ENCODE measurements at places on chromosomes 2 and 18.

GRCh38 chr2:214203744-214204289 is 207.0 kb upstream of the VWC2L start:
- DNase-seq: no peak

GRCh38 chr2:226622484-226622883 is 177.1 kb downstream of the IRS1 start:
- DNase-seq: no peak

DNA sequence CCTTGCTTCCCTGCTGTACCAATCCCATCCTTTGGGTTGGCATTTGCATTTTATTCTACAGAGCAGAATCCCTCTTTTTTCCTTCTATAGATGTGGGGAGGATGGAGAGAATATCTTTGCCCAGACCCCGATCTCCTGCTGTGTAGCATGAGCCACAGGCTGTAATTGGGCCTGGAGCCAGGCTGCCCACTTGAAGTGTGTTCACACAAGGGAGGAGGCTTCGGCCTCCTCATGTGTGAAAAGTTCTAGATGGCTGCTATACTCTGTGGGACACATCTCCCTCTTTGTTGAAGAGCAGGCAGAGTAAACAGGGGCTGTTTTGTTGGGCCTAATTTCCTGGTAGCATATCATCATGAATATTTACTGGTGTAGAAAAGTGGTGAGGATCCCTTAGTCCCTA is 126.3 kb downstream of the XRCC5 start:
- no peak for DNase-seq

- DNase-seq: no peak
Observed at GRCh38 chr2:160409480-160409879, 84.1 kb downstream of the RBMS1 start.

DNA sequence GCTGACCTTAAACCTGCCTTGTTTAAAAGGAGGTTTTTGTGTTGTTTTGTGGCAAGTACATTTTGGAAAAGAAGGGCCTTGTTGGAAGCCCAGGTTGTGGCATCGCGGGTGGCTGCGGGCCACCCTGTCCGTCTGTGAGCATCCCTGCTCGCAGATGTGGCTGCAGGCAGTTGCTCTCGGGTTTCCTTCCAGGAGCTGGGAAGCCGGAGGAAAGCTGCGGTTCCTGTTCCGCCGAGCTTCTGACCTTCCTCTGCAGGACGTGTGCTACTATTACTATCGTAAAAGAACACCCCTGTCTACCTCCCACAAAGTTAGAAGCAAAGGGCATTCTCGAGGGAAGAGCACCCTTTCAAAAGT is 766 bp downstream of the MFF start:
- DNase-seq: no peak

- DNase-seq: no peak
Observed at GRCh38 chr2:157691695-157692094, 63.0 kb upstream of the ACVR1C start.

GRCh38 chr18:22169889-22170420 is 566 bp downstream of the GATA6 start:
- DNase-seq: no peak

GRCh38 chr2:1968209-1968987 is 224.1 kb upstream of the PXDN start:
- DNase-seq: no peak

DNA sequence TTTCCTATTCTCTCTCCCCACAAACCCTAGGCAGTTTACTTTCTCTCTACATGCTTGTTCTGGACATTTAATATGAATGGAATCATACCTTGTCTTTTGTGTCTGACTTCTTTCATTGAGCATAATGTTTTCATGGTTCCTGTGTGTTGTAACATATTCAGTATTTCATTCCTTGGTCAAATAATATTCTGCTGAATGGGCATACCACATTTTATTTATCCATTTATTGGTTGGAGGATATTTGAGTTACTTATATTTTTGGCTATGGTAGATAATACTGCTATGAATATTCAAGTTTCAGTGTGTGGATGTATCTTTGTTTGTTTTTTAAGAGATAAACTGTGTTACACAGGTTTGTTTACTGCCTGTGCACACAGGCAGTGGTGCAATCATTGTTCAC is 9.0 kb downstream of the TWSG1 start:
- DNase-seq: no peak

DNA sequence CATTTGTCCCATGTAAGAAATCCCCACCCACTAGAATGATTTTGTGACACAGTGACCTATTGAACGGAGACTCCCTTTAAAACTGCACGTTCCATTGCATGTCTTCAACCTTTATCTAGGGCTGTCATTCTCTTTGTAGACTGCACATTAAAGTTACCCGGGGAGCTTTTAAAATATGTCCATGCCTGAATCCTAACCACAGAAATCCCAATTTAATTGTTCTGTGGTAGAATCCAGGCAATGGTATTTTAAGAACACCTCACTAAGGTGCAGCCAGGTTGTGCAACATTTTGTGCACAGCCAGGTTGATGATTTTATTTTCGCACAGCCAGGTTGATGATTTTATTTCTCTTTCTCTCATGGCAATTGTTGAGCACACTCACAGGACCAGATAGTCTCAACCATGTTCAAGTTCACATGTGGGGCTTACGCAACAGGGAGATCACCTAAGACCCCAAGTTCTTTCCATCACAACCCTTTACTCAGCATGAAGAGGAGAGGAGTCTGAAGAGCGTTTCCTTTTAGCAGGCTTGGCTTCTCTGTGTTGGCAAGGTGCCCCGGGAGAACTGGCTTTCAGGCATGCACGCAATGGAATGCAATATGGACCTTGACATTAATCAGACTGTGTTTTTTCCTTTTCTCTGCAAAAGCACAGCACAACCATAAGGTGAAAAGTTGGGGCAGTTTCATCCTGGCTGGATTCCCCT is 467.3 kb upstream of the ETAA1 start:
- DNase-seq: no peak

- no peak for DNase-seq
Observed at GRCh38 chr18:76052227-76052595, 442.8 kb downstream of the ZNF516 start.

- no peak for DNase-seq
Observed at GRCh38 chr18:47100212-47100831, 50.0 kb downstream of the HDHD2 start.

DNA sequence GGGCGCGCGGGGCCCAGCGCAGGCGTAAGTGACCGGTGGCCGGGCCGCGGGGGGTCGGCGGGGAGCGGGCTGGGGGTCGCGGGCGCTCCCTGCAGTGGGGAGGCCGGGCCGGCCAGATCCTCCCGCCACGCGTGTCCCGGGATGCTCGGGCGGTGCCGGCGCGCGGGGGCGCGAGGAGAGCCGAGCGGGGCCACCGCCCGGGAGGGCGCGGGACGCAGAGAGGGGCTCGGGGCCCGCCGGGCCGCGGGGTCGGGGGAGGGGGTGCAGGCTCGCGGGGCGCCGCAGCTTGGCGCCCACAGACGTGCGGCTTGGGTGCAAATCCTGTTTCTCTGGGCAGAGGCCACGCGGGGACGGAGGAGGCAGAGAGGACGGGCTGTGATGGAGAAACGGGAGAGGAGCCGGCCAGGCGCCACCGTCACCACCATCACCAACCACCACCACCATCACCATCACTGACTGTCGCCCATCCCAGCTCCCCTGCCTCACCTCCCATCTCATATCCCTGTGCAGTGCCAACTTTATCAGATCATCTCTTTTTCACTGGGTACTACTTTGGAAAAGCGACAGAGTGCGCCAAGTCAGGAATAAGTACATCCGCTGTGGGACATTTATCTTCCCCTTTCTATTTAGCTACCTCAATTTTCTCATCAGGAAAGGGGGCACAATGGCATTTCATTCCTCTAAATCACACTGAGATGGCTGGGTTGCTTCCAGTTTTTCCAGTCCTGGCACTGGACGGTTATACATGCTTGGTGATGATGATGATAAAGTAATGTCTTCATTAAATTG is 97.2 kb upstream of the GPR45 start:
- no peak for DNase-seq

GRCh38 chr2:29607038-29607420 is 314.4 kb downstream of the ALK start:
- no peak for DNase-seq

DNA sequence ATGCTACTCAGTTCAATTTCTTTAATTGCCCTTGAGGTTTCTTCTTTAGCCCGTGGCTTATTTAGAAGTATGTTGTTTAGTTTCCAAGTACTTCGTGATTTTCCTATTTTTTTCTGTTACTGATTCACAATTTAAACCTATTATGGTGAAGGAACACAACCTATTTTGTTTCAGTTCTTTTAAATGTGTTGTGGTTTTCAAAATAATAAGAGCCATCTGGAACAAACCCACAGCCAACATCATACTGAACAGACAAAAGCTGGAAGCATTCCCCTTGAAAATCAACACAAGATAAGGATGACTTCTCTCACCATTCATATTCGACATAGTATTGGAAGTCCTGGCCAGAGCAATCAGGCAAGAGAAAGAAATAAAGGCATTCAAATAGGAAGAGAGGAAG is 155.2 kb downstream of the GALNT1 start:
- no peak for DNase-seq

DNA sequence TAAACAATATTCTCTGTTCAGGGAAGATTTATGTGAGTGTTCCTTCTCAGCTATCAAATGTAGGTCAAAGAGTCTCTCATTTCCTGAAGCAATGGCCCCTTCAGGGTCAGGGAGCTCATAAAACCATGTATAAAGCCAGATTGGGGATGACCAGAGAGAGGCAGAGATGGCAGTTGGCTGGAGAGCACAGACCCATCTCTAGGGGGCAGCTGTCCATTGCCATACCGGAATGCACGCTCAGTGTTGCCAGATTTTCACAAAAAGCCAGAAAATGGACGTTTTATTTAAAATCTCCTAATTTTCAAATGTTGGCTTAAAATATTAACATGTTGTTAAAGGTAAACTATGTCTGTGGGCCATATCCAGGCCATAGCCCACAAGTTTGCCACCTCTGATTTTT is 1920.7 kb upstream of the CELF4 start:
- DNase-seq: no peak

GRCh38 chr2:112684415-112684775 is 36.4 kb upstream of the NT5DC4 start:
- DNase-seq: no peak

DNA sequence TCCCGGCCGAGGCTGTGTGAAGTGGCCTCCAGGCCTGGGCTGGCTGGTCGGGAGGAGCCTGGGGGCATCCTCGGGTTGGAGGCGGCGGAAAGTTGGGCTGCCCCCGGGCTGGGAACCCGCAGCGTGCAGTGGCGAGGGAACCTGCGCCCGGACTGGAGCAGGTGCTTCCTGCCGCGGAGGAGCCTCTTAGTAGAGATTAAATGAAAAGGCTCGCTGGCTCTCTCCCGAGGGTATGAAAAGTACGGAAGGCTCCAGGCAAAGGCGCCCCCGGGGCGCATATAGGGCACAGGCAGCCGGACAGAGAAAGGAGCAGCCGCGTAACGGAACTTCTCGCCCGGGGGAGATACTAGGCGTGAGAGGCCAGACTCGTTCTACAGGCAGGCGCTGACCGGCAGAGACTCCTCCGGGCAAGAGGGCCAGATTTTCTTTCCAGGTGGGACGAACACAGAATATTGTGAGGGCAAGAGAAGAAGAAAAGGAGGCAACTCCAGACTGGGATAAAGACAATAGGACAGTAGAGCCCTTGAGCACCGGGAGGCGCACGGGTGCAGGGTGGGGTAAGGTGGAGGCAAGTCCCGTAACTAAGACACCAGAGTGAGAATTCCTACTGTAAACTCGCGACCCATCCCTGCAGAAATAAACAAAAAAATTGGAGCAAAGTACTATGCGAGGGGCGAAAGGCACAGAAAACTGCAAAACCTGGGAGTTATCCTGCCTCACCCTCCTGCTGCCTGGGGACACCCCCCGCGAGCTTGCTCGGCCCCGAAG is 816 bp downstream of the CDH2 start:
- DNase-seq: no peak

DNA sequence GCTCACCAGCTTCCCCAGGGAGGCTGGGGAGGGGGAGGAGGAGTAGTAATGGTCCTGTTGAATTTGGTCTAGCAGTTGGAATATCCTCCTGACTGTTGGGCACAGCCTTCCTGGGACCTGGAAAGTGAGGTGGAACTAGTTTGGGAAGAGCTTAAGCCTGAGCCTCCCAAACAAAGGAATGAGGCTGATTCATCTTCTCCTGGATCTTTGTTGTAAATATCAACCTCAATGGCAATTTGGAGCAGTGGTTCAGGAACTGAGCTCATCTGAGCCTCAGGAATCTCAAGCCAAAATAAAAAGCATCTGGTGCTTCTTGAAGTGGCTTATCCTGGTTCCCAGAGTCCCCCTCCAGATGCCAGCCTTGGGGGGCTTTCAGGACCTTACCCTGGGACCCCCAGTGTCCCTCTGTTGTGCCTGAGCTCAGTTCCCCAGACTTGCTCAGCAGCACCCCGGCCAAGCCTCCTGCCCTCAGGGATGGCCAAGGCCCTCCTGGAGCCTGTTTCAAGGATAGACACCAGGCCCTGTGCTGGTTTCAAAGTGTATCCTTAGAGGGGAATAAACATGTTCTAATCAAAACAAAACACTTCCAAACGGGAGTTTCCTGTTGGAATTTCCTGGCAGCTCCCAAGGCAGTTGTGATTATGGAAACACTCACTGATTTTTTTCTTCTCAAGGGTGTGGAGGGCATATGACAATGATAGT is 112.6 kb downstream of the DDX1 start:
- DNase-seq: no peak

DNA sequence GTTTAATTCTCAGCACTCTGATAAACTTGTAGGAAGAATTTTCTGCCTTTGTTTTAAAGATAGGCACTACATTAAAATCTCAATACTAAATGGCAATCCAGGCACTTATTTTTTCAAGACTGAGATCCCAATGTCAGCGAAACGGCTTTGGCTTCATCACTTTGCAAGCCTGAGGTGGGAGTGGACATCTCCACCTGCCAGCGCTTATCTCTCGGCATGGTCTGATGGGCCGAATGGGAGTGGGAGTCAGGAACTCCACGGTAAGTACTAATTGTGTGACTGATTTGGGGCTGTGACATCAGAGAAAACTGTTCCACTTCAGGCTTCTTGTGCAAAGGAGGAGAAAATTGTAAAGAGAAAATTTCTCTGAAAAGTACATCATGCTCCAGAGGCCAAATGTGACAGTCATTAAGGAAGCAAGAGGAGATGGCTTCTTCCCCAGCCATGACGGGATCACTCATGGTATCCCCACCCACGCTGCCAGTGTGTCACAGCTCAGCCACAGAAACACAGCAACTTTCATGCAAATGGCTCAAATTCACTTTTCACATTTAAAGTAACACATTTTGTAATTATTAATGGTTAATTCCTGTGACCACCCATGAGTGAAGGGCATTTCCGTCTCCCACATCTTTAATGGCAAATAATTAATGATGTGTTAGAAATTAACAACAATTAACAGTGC is 385.5 kb upstream of the HNRNPA3 start:
- DNase-seq: no peak

DNA sequence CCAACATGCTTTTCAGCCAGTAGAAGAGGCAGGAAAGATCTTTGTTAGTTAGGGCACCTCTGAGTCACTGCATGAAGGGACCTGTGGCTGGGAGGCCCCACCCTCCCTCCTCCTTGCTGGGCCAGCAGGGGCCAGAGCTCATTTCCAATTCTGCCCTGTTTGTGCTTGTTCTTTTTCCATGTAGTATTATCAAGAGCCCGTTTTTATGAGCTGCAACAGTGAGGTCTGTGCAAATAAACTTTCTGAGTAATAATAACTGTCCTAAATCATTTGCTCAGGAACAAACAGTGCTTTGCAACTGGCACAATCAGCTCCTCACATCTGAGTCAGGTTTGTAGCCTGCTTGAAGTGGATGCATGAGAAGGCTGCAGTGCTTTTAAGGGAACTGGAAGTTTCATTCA is 128.0 kb downstream of the ARL4C start:
- DNase-seq: no peak

Measured in cortex of kidney (tissue), 1 donor.